ENCODE measurements at places on chromosomes 3 and 15.

- no peak for DNase-seq
Observed at GRCh38 chr3:42591811-42592210, 1.2 kb downstream of the SS18L2 start.

DNA sequence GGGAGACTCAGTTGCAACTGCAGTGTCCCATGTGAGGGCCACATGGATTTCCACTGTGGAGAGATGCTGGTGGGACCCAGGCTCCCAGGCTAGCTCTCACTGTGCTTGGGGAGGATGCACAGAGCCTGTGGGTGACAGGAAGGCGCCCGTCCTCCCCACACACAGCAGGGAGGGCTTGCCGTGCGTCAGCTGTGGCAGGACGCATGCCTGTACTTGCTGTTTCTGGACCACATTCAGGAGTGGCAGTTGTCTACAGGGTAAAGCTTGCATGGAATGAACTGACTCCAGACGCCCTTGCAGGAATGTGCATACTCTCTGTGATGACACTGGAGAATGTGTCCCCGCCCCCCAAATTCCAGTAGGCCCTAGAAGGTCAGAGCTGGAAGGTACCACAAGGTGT, 63.8 kb upstream of the SNRPA1 start:
- peak; percentile 8 for DNase-seq

DNA sequence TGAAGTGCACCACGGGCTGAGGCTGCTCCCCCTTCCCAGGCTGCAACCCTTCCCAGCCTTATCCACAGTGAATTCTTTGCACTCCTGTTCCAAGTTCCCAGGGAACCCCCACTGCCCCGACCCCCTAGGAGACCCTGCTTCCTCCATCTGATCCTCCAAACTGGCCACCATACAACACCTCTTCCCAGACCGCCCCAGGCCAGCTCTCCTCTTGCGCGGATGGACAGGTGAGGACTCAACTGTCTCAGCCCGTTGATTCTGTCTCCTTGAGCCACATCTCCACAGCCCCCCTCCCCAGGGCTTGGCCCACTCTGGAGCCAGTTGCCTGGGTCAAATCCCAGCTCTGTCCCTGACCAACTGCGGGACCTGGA, 21.7 kb downstream of the GRIP2 start:
- DNase-seq: no peak

DNA sequence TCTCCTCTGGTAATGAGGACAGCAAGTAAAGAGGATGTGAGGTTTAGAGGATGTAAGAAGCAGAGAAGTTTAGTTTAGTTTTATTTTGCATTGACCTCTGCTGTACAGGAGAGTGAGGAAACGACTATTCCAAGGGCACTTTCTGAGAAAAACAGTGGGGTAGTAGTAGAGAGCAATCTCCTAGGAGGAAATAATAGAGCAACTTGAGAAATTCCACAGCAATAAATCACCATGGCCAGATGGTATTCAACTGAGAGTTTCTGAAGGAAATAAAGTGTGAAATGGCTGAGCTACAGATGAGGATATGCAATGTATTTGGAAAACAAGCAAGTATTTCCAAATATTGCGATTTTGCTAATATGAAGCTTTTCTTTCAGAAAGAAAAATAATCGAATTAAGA, 118.9 kb downstream of the DPH6 start:
- peak; percentile 79 for DNase-seq

GRCh38 chr3:185470323-185470722, 28.5 kb downstream of the TMEM41A start:
- DNase-seq: no peak

GRCh38 chr3:115040673-115041286, 106.3 kb downstream of the ZBTB20 start:
- peak; percentile 79 for DNase-seq

GRCh38 chr3:146117406-146118285, 43.3 kb downstream of the PLOD2 start:
- peak; percentile 75 for DNase-seq

DNA sequence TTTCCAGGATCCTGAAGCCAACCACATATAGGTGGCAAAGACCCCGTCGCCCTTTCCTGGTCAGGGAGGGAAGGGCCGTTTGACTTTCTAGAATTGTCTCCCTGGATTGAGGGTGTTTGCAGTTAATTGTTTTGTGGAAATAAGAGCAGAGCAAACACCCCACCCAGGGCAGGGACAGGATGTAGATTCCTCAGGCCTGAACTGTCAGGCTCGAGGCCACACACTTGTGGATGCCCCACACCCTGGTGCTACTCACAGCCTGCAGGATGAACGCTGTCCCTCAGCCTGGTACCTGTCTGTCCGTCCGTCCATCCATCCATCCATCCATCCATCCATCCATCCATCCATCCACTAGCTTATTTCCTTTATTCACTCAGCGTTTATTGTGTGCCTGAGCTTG, 29.9 kb upstream of the FLNB start:
- no peak for DNase-seq

- DNase-seq: peak; percentile 71
Observed at GRCh38 chr3:71288269-71288930, 295.1 kb downstream of the FOXP1 start.

DNA sequence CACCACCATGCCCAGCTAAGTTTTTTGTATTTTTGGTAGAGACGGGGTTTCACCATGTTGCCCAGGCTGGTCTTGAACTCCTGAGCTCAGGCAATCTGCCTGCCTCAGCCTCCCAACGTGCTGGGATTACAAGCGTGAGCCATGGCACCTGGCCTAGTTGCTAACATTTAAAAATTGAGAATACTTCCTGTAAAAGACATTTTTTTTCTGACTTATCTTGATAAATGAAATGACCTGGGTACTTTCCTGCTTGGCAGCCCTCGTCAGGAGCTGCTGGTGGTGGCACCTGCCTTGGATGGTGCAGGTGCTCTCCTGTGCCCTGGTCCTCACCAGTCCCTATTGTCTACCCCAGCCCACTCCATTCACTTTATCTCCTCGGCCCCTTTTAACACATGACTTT, 66.8 kb upstream of the FOXP1 start:
- DNase-seq: no peak

GRCh38 chr15:74543583-74543982, 2.6 kb downstream of the ARID3B start:
- DNase-seq: no peak

DNA sequence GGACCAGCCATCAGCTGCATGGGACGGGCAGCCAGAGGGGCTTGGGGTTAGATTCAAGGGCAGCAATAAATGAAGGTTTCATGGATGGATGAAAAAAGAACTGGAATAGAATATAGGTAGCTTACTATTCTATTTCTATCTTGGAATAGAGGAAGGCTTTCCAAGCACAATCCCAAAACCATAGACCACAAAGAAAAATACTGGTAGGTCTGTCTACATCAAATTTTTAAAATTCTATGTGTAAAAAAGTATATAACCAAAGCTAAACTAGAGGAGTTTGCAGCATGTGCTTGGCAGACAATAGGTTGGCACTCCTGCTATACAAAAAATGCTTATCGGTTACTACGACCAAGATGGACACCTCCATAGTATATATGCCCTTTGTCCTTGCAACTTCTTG, 7.2 kb upstream of the FBLN2 start:
- no peak for DNase-seq

GRCh38 chr15:27820232-27820631, 278.9 kb downstream of the OCA2 start:
- no peak for DNase-seq

DNA sequence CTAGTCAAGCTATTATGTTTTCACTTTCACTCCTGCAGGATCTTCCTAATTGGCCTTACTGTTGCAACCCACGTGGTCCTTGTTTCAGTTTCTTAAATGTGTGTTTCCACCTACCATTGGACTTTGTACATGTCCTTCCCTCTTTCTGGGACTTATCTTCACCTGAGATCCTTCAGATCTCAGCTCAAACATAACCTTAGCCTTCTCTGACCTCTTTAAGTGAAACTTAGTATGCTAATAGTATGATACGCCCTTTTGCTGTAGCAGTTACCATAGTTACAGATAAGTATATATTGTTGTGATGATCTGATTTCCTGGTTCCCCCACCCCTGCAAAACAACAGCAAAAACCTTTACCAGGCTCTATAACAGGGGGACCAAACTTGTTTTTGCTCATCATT, 35.2 kb downstream of the U2SURP start:
- DNase-seq: no peak

DNA sequence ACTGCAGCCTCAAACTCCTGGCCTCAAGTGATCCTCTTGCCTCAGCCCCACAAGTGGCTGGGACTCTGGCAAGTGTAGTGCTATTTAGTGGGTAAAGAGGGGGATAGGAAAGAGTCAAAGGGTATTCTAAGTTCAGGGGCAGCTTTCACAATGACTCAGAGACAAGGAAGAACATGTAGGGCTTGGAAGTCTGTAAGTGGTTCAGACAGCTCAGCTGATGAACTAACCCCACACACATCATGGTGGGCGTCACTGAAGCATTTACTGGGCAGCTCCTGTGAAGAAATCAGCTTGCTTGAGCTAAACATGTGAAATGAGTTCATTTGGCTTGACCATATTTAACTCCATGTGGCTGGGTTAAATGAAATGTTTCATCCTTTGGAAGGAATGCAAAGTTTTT, 34.6 kb upstream of the THSD4 start:
- DNase-seq: peak; percentile 55

- no peak for DNase-seq
Observed at GRCh38 chr3:72533591-72534473, 314.4 kb downstream of the SHQ1 start.

GRCh38 chr3:47113669-47114365, 50.1 kb downstream of the SETD2 start:
- peak; percentile 71 for DNase-seq

DNA sequence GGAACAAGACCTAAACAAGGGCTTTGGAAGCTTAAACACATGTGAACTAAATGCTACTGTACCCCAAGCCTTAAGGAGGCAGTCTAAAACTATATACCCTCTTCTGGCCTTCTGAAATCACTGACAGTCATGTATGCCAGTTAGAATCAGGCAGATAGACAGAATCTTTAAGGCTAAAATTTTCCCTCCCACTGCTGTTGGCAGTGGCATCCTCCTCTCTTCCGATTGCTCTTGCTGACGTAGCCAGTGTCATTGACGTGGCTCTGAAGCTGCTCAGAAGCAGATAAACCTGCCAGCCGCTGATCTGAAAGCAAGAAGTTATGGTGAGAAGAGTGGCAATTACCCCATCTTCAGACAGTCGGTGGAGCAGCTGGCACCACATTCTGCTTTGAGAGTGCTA, 3.3 kb downstream of the RYR3 start:
- DNase-seq: no peak

- peak; percentile 94 for DNase-seq
Observed at GRCh38 chr3:34947834-34948233, 691.5 kb upstream of the ARPP21 start.

DNA sequence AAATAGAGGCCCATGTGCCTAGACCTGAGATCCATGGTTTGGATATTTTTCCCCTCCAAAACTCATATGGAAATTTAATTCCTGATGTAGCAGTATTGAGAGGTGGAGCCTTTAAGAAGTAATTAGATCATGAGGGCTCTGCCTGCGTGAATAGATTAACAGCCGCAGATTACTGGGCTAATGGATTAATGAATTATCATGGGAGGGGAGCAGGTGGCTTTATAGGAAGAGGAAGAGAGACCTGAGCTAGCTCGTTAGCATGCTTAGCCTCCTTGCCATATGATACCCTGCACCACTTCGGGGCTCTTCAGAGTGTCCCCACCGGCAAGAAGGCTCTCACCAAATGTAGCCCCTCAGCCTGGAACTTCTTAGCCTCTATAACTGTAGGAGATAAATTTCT, 15.8 kb downstream of the ARHGEF26 start:
- DNase-seq: no peak

DNA sequence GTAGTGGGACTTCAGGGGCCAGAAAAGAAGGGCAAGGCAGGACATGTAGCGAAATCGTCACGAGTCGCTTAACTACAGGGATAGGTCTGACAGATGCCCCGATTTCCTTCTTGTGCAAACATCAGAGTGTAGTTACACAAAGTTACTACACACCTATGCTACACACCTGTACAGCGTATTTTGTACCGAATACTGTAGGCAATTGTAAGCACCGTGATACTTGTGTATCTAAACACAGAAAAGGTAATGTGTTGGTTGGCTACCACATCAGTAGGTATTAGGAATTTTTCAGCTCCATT, 515 bp upstream of the MTHFS start:
- no peak for DNase-seq

DNA sequence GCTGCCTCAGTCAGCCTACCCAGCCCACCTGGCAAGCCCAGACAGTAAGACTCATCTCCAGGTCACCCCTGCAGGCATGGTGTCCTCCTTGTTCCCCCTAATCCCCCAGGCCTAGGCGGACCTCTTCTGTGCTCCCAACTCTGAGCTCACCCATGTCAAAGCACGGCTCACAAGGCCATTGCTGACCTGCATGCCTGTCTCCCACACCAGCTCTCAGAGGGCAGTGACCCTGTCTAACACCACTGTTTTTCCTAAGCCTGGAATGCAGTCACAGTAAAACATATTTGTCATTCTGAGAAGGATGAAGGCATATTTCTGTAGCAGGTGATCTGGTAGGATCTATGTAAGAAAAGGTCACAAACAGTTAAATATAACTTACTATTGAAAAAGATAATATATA, 110.3 kb upstream of the HACD2 start:
- DNase-seq: no peak

DNA sequence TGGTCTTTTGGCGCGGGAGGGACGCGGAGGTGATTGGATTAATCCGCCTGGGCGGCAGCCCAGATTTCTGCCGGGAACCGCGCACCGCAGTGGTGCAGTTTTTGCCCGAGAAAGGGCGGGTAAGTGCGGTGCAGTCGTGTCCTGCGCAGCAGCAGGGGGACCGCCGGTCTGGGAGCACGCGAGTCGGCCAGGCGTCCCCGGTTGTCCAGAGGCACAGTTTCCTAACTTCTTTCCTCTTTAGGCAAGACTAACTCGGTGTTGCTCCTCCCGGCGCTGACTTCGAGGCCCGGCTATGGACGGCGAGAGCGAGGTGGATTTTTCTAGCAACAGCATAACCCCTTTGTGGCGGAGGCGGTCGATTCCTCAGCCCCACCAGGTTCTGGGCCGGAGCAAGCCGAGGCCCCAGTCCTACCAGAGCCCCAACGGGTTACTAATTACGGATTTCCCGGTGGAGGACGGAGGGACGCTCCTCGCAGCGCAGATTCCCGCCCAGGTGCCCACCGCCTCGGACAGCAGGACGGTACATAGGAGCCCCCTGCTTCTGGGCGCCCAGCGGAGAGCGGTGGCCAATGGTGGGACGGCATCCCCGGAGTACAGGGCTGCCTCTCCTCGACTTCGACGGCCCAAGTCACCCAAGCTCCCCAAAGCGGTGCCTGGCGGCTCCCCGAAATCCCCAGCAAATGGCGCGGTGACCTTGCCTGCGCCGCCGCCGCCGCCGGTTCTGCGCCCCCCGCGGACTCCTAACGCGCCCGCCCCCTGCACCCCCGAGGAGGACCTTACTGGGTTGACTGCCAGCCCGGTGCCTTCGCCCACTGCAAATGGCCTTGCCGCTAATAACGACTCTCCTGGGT, 736 bp downstream of the ARHGEF26 start:
- peak; percentile 60 for DNase-seq

GRCh38 chr3:31754575-31755278, 222.0 kb downstream of the STT3B start:
- no peak for DNase-seq

DNA sequence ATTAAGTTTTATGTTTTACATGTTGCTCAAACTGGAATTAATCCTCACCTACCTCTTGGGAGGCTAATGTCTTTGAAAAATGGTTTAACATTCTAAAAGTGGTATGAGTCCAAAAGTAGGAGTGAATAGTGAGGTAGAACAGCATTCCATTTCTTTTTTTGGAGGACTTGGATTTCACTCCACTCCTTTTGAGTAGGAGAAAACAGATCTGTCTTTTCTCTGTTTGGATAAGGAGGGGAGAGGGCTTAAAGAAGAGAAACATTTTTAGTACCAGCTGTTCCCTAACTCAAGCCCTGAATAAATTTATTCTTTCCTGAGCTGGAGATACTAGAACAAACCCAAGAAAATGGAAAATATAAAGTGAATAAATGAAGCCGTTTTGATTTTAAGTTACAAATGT, 687.9 kb downstream of the MECOM start:
- DNase-seq: no peak
